ENCODE measurements at places on chromosomes 3 and 15. TPM values are rescaled to one million over a fixed set of nuclear protein-coding genes. Genes with fewer than 3 reads are reported as not detected.

GRCh38 chr3:65752636-65753035 lies 286.1 kb downstream of the MAGI1 start:
- H3K27ac ChIP-seq = no peak overlapping the region
- H3K36me3 ChIP-seq = no peaks in the 10 kb centered on the region
- H3K4me3 ChIP-seq = no peak overlapping the region

GRCh38 chr3:185874119-185874518 lies 49.3 kb upstream of the IGF2BP2 start:
- no peaks in the 10 kb centered on the region for H3K27me3 ChIP-seq
- no peak for DNase-seq
- H3K27ac ChIP-seq = no peak overlapping the region
- H3K4me3 ChIP-seq = no peak overlapping the region

GRCh38 chr15:89794627-89795241 lies 18.6 kb downstream of the MESP2 start:
- H3K36me3 ChIP-seq = peaks cover 1% of the 10 kb centered on the region
- H3K27ac ChIP-seq = peak overlapping the region; percentile 68
- no peak for DNase-seq
- H3K4me3 ChIP-seq = no peak overlapping the region
- peaks cover 12% of the 10 kb centered on the region for H3K4me1 ChIP-seq

DNA sequence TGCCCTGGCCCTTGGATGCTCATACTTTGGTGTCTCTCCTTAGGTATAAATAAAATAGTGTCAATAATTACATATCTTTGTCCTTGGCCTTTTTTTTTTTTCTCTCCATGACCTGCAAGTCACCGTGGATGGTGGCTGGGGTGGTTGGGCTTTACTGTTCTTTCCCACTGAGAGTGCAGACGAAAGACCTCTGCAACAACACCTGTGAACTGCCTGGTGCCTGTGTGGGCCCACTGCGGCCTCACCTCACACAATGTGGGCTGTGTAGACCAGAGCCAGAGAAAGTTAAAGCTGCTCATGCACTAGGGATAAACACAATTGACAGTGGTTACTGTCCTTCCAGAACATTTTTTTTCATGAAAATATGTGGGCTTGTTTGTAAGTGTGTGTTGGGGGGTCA lies 39.0 kb downstream of the CCDC32 start:
- H3K4me3 ChIP-seq = no peak overlapping the region
- H3K4me1 ChIP-seq = no peaks in the 10 kb centered on the region
- no peak overlapping the region for H3K27ac ChIP-seq

GRCh38 chr3:140223631-140224030 lies 288.6 kb downstream of the CLSTN2 start:
- no peak for DNase-seq
- H3K27me3 ChIP-seq = peaks cover under 1% of the 10 kb centered on the region
- peaks cover 1% of the 10 kb centered on the region for H3K36me3 ChIP-seq
- peaks cover 4% of the 10 kb centered on the region for H3K4me1 ChIP-seq

DNA sequence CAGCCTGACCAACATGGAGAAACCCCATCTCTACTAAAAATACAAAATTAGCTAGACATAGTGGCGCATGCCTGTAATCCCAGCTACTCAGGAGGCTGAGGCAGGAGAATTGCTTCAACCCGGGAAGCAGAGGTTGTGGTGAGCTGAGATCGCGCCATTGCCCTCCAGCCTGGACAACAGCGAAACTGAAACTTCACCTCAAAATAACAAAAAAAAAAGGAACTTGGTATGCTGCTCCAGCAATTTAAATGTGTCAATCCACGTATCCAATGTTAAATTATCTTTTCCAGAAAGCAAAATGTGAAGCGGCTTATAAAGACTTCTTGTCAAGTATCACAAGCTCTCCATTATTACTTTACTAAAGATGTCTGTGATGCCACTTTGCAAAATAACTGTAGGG lies 9.9 kb upstream of the ARIH1 start:
- H3K4me3 ChIP-seq = no peak overlapping the region
- no peak for DNase-seq
- H3K4me1 ChIP-seq = no peaks in the 10 kb centered on the region
- no peaks in the 10 kb centered on the region for H3K27me3 ChIP-seq
- H3K27ac ChIP-seq = no peak overlapping the region

GRCh38 chr15:101464256-101464998 lies 25.1 kb downstream of the PCSK6 start:
- no peak overlapping the region for H3K27ac ChIP-seq

DNA sequence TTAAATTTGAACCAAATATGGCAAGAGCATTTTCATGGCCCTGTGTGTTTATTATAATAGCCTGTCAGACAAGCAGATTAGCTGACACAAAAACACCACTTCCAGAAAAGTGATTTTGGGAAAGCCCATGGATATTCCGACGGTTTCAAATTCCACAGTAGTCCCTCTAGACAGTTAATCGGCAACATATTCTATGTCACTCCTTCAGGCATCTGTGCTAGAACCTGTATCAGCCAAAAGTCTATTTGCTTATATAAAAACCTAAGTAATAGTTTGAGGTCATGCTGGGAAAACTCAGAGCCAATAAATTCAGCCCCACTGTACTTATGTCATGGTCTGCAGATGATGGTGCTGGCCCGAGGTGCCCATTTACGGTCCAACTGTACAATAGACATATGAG lies 110.2 kb upstream of the ARHGEF26 start:
- no peak overlapping the region for H3K4me3 ChIP-seq
- H3K27me3 ChIP-seq = no peaks in the 10 kb centered on the region
- DNase-seq = no peak
- peaks cover 8% of the 10 kb centered on the region for H3K4me1 ChIP-seq

GRCh38 chr15:85311647-85312046 lies 68.8 kb upstream of the AKAP13 start:
- DNase-seq = no peak
- no peak overlapping the region for H3K27ac ChIP-seq
- no peaks in the 10 kb centered on the region for H3K27me3 ChIP-seq
- no peak overlapping the region for H3K4me3 ChIP-seq

GRCh38 chr3:29153811-29154210 lies 127.1 kb upstream of the RBMS3 start:
- H3K27me3 ChIP-seq = no peaks in the 10 kb centered on the region
- H3K36me3 ChIP-seq = peaks cover 3% of the 10 kb centered on the region
- DNase-seq = no peak
- H3K4me1 ChIP-seq = peaks cover 13% of the 10 kb centered on the region
- no peak overlapping the region for H3K27ac ChIP-seq
- no peak overlapping the region for H3K4me3 ChIP-seq

DNA sequence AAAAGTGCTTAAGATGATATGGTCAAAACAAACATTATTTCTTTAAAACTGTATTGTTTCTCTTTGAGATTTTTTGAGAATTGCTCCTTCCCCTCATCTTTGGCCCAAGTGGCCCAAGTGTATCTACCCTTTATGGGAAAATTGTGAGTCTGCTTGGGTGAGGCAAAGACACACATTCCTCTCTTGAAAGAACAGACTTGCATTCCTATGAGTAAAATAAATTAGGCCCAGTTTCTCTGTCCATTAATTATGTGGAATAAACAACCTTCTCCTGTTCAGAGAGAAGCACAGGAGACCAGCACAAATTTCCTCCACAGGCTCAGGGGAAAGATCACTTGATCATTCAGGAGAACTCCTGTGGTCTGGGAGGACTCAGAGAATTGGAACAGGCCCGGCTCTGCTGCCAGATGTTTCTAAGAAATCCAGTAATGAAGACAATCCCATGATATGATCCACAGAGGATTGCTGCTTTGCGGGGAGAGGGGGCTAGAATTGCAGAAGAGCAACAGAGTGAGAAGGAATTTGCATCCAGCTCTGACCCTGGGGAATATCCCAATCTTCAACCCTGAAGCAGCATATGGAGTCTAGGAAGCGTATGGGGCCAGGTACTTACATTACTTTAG lies 53.8 kb upstream of the BOC start:
- no peak for DNase-seq
- H3K27ac ChIP-seq = peak overlapping the region; percentile 98
- peak overlapping the region; percentile 58 for H3K4me3 ChIP-seq
- no peaks in the 10 kb centered on the region for H3K27me3 ChIP-seq

DNA sequence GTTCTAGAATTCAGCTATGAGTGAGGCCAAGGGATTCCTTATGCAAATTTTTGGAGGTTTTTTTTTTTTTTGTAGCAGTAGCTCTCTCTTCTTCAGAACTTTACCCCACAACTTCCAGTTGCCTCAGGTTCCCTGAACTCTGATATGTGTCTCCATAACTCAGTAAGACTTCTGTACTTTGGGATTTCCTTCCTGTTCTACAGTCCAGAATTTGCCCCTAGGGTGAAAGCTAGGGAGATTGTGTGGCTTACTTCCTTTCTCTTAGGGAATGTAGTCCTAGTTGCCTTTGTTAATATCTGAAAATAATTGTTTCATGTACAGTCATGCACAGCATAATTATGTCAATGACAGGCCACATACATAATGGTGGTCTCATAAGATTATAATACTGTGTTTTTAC lies 30.8 kb downstream of the LRRC28 start:
- no peak overlapping the region for H3K4me3 ChIP-seq
- no peak overlapping the region for H3K27ac ChIP-seq
- H3K27me3 ChIP-seq = no peaks in the 10 kb centered on the region
- H3K4me1 ChIP-seq = no peaks in the 10 kb centered on the region
- peaks cover 21% of the 10 kb centered on the region for H3K36me3 ChIP-seq

- H3K4me3 ChIP-seq = no peak overlapping the region
- no peaks in the 10 kb centered on the region for H3K27me3 ChIP-seq
- no peak overlapping the region for H3K27ac ChIP-seq
- DNase-seq = no peak
- peaks cover 3% of the 10 kb centered on the region for H3K4me1 ChIP-seq
These were observed 93.7 kb upstream of the IMPG2 start for GRCh38 chr3:101414121-101414520.

DNA sequence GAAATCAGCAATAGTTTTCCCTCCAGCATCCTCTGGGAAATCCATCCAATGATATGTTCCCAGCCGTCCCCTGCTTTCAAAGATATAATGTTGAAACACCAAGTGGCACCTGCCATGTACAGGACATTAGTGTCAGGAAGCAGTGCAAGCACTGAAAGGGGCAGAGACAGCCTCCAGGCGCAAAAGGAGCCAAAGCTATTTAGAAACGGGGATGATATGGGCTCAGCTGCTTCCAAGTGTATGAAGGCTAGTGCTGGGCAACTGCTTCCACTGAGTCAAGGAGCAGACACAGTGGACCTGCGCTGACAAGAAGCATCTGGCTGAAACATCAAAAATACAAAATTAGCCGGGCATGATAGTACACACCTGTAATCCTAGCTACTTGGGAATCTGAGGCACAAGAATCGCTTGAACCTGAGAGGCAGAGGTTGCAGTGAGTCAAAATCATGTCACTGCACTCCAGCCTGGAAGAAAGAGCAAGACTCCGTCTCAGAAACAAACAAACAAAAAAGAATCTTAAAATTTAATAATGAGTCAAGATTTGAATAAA lies 119.7 kb downstream of the AQP9 start:
- no peak overlapping the region for H3K27ac ChIP-seq
- H3K27me3 ChIP-seq = peaks cover 8% of the 10 kb centered on the region
- H3K4me3 ChIP-seq = no peak overlapping the region
- peaks cover 22% of the 10 kb centered on the region for H3K4me1 ChIP-seq
- no peaks in the 10 kb centered on the region for H3K36me3 ChIP-seq

DNA sequence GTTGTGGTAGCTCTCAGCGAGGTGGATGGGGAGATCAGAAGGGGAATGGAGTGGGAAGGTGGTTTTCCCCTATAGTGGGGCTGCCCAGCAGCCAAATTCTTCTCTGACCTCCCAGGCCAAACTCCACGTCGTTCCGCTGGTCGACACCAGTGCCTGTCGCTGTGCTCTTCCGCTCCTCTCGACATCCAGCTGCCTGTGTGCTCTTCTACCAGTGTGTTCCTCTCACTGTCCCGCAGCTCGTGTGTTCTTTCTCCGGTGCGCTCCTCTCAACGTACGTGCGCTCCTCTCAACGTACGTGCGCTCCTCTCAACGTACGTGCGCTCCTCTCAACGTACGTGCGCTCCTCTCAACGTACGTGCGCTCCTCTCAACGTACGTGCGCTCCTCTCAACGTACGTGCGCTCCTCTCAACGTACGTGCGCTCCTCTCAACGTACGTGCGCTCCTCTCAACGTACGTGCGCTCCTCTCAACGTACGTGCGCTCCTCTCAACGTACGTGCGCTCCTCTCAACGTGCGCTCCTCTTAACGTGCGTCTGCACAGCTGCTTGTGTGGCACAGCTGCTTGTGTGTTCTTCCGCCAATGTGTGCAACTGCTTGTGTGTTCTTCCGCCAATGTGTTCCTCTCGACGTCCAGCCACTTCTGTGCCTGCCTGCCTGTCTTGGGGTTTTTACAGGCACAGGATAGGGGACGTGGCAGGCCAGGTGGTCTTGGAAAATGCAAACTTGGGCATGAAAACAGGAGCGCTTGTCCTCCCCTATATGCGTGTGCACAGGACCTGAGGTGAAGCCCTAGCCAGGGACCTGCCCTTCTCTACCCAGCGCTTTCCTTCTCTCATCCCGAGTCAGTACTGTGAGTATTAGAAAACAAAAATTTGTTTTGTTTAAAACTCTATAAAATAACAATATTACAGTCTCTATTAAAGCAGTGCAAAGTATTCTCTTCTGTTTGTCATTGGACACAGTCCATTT lies 991.1 kb downstream of the GBE1 start:
- H3K27ac ChIP-seq = no peak overlapping the region
- no peaks in the 10 kb centered on the region for H3K4me1 ChIP-seq
- H3K36me3 ChIP-seq = no peaks in the 10 kb centered on the region
- DNase-seq = no peak
- peak overlapping the region; percentile 49 for H3K4me3 ChIP-seq

- no peak for DNase-seq
- H3K4me3 ChIP-seq = no peak overlapping the region
- H3K4me1 ChIP-seq = peaks cover 12% of the 10 kb centered on the region
- H3K27me3 ChIP-seq = no peaks in the 10 kb centered on the region
These were observed 55.1 kb downstream of the CD47 start for GRCh38 chr3:108035751-108036150.

GRCh38 chr3:25493786-25494185 lies 65.7 kb downstream of the RARB start:
- H3K27me3 ChIP-seq = no peaks in the 10 kb centered on the region
- peak overlapping the region; percentile 54 for H3K27ac ChIP-seq
- DNase-seq = no peak
- H3K4me1 ChIP-seq = peaks cover 52% of the 10 kb centered on the region

- H3K4me3 ChIP-seq = no peak overlapping the region
- peaks cover 6% of the 10 kb centered on the region for H3K4me1 ChIP-seq
- peaks cover 33% of the 10 kb centered on the region for H3K27me3 ChIP-seq
- no peak for DNase-seq
- no peak overlapping the region for H3K27ac ChIP-seq
- H3K36me3 ChIP-seq = no peaks in the 10 kb centered on the region
These were observed 33.7 kb downstream of the RORA start for GRCh38 chr15:61195116-61196002.

GRCh38 chr3:123311201-123311600 lies 109.5 kb downstream of the SEC22A start:
- peaks cover 8% of the 10 kb centered on the region for H3K4me1 ChIP-seq
- H3K27ac ChIP-seq = no peak overlapping the region
- H3K4me3 ChIP-seq = no peak overlapping the region
- no peaks in the 10 kb centered on the region for H3K36me3 ChIP-seq

- peak overlapping the region; percentile 83 for H3K4me3 ChIP-seq
- H3K4me1 ChIP-seq = peaks cover 20% of the 10 kb centered on the region
- peak overlapping the region; percentile 97 for H3K27ac ChIP-seq
- H3K36me3 ChIP-seq = peaks cover 32% of the 10 kb centered on the region
- no peaks in the 10 kb centered on the region for H3K27me3 ChIP-seq
These were observed 662 bp downstream of the UBL7 start for GRCh38 chr15:74460298-74460697.

Gene EPHB3
- 115 TPM for total RNA-seq

Gene RETNLB
- total RNA-seq = not detected

Gene LRRC2
- total RNA-seq = 0.87 TPM

Gene CMTM8
- 5.1 TPM for total RNA-seq

Gene GOLGB1
- total RNA-seq = 80.5 TPM

Gene CRABP1
- total RNA-seq = 156 TPM

Gene TUSC7
- total RNA-seq = not detected

Gene DUOX2
- 1.6 TPM for total RNA-seq

Data from mesothelial cell of epicardium (in vitro differentiated cells).